ENCODE measurements at places on chromosomes 1 and 21. TPM values are rescaled to one million over a fixed set of nuclear protein-coding genes. Genes with fewer than 3 reads are reported as not detected.

Gene SYPL2
- total RNA-seq, result 0.10 TPM

Gene FNBP1L
- 12.9 TPM for total RNA-seq

Gene CD101
- 0.56 TPM for total RNA-seq

Gene MLLT11
- 19.0 TPM for total RNA-seq

Gene OR2W3
- not detected for total RNA-seq

Gene KCNE2
- total RNA-seq, result not detected

Gene PROK1
- not detected for total RNA-seq

Measured in A549 treated with DMSO at 1 μM for 4 hours (cell line).